ENCODE measurements at places on chromosomes 5 and 9. TPM values are rescaled to one million over a fixed set of nuclear protein-coding genes. Genes with fewer than 3 reads are reported as not detected.

DNA sequence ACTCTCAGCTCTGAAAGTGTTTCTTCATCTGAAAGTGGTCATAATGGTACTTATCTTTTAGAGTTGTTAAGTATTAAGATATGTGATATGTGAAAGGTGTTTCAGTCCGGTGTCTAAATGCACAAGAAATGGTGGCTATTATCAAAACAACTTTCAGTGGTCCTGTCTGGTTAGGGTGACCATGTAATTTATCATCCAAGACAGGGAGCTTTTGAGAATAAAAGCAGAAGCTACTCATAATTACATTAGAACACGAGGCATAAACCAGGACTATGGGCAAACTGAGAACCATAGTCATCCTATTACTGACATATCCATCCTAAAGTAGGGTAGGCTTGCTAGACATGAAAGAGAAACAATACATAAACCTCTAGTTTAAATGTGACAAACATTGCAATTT lies 418.1 kb upstream of the SEMA6A start:
- DNase-seq = no peak

- no peak for DNase-seq
Measured at GRCh38 chr9:114787781-114788498, 17.9 kb downstream of the TNFSF15 start.

- no peak for DNase-seq
Measured at GRCh38 chr5:64384765-64385164, 121.0 kb upstream of the RGS7BP start.

DNA sequence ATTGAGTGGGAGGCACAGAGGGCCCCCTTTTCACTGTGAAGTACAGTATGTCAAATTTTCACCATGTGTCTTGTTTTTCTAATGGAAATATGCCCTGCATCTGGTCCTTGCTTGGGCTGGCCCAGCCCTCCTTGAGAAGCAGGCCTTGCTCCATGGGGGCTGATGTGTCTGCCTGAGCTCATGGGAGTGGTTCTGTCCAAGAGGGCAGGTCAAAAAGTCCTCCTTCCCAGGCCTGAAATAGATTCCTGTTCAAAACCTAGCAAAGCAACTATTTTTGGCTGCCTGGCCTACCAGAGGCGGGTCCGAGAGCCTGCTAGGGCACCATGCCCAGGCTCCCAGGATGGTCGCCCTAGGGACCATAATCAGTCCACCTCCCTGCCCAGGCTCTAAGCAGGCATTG lies 40.5 kb upstream of the NEURL1B start:
- no peak for DNase-seq

DNA sequence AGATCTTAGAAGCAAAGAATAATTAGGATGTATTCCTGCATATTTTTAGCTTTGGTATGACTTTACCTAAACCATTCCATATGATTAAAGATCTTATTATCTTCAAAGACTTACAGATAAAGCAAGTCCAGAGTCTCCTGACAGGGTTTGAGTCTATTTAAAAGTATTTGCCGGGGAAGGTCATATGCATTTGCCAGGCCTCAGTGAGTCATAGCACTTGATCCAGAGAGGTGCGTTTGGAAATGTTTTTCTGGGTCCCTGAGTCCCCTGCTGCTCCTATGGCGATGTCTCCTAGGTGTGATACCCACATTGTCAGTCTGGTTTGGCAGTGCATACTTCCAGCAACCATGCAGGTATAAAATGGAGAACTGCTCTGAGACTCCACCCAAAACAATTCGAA lies 217.0 kb downstream of the FBXL7 start:
- no peak for DNase-seq

DNA sequence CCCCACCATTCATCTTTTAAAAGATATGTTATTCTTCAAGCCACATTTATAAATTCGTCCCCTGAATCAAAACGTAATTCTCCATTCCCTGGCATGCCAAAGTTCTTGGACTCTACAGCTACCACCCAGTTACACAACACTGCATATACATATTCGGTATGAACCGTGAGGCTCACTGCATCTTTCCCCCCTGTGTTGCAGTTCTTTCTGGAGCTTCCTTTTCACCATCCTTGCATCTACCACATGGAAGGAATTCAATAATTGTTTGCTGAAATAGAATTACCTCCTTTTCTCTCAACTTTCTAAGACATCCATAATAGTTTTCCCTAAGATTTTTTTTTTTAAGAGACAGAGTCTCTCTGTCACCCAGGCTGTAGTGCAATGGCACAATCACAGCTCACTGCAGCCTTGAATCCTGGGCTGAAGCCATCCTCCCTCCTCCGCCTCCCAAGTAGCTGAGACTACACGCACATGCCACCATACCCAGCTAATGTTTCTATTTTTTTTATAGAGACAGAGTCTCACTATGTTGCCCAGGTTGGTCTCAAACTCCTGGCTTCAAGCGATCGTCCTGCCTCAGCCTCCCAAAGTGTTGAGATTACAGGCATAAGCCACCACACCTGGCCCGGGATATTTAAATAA lies 3.3 kb downstream of the LPAR1 start:
- no peak for DNase-seq

DNA sequence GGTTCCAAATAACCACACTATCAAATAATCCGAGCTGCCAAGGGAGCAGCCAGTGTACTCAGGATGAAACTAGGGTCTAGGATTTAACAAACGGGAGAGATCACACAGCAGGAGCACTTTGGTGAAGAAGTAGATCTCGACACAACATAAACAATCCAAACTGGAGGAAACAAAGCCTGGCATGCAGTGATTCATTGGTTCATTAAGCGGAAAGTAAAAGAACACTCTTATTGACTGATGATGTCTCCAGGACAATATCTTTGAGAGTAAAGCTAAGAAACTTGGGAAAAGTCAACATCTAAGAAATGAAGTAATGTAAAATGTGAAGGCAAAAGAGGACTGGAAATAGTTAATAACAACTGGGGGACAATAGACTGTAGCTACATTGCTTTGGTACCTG lies 1478.3 kb upstream of the CDH9 start:
- no peak for DNase-seq

GRCh38 chr5:14810282-14810681 lies 61.3 kb downstream of the ANKH start:
- no peak for DNase-seq

DNA sequence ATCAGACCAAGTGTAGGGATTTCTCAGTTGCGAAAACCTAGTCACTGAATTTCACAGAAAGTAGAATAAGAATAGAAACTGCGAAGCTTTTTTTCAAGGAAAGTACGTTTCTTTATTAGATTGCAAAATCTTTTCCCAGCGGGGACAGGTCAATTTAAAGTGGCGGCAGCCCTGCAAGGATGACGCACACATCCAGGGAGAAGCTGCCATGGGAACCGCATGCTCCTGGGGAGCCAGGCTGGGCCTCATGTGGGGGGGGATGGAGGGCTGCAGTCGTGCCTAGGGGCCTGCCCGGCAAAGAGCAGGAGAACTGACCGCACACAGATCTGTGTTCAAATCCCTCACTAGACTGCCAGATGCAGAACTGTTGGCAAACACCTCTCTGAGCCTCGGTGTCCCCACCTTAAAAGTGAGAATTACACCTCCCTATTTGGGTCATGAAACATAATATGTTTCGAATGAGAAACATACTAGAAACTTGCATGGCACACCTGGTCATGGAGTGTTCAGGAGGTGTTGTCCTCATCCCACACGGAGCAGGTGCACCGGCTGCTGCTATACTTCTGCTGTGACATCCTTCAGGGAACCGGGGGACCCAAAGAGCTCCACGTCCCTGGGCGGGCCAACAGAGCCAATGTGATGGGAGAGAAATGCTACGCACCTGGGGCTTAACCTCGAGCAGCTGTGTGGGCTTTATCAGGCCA lies 127.8 kb upstream of the PHYKPL start:
- no peak for DNase-seq

GRCh38 chr9:114141553-114142402 lies 13.6 kb upstream of the COL27A1 start:
- no peak for DNase-seq

The CXCL14 gene
- not detected for total RNA-seq

- DNase-seq = no peak
Measured at GRCh38 chr5:181182651-181183050, 22.3 kb downstream of the TRIM7 start.

The IFNA21 gene
- not detected for total RNA-seq

DNA sequence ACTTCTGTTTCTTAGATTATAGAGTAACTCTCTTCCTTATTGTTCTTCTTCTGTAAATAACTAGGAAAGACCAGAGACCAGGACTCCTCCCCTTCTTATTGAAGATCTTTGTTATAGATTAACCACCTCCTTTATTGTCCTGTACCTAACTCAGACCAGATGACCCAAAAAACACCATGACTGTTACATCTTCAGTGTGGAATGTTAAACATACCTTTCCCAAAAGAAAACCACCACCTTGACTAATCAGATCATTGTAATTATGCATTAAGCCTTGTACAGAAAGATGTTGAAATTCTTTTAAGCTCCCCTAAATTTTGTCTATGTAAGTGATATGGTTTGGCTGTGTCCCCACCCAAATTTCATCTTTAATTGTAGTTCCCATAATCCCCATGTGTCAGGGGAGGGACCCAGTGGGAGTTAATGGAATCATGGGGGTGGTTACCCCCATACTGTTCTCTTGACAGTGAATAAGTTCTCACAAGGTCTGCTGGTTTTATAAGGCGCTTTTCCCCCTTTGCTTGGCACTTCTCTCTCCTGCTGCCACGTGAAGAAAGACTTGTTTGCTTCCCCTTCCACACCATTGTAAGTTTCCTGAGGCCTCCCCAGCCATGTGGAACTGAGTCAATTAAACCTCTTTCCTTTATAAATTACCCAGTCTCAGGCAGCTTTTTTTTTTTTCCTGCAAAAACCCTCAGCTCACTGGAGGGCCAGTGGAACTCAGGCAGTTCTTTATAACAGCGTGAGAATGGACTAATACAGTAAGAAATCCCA lies 26.3 kb downstream of the ARSB start:
- no peak for DNase-seq

- DNase-seq = no peak
Measured at GRCh38 chr5:66339896-66340295, 195.8 kb downstream of the SREK1 start.

GRCh38 chr9:72509053-72509452 lies 12.4 kb upstream of the TMC1 start:
- no peak for DNase-seq

DNA sequence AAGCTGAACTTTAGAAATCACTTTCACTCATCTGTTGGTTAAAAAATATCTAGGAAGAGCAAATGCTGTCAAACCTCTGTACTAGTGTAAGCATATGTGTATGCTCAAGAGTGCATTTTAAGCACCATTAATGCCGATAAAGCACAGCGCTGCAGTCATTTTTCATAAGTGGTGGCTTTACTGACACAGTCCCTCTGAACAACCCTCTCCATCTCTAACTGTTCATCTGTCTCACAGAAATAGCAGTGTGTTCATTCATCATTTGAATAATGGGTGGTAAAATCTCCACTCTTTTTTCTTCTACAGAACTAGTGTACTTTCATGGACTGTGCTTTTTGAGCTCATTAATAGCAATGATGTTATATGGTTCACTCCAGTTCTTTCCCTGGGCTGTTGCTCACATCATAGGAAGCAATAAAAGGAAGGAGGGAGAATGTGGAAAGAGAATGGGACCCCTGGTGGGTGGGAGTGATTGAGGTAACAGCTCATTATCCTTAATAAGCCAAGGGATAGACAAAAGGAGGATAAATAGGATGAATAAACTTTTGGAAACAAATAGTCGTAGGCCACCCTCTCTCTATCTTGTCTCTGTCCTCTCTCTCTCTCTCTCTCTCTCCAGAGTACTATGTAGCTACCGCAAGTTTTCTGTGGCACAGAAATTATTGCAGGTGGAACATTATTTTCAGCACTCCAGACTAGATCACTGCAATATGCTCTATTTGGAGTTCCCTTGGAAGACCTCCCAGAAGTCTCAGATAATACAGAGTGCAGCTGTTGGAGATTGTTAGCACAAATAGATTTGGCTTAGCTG lies 117.9 kb upstream of the PRDM9 start:
- no peak for DNase-seq

DNA sequence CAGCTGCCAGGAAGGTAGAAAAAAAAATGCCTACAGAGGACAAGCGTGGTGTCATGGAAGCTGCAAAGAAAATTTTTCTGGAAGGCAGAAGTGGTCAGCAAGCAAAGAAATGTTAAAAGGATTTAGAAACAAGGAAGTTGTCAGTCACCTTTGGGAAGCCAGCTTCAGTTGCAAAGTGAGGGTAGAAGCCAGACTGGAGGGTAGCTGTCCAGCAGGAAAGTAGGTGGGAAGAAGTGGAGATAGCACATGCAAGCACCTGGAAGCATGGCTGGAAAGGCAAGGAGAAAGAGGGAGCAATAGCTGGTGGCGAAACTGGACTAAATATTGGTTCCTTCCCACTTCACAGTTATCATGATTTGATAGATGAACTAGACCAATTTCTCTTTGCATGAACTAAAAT lies 54.3 kb downstream of the ADRB2 start:
- no peak for DNase-seq

DNA sequence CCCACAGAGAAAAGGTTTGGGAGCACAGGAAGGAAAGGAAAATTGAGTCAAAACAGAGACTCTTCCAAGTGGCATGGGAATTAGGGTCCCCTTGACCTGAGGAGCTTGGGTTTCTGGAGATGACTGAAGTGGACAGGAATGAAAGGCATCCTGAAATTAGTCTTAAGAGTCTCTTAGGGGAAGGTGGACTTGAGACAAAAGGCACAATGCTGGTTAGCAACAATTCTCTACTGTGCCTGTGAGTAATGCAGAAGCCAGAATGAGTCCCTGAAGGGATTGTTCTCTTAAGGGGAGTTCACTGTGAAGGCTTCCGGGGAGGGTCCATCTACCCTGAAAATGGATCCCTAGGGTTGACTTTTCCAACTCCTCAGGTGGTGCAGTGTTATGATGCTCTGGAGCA lies 58.4 kb upstream of the FOXE1 start:
- DNase-seq = no peak

The RPL12 gene
- 1,776 TPM for total RNA-seq

- DNase-seq = no peak
Measured at GRCh38 chr9:16426716-16427115, 443.8 kb downstream of the BNC2 start.

DNA sequence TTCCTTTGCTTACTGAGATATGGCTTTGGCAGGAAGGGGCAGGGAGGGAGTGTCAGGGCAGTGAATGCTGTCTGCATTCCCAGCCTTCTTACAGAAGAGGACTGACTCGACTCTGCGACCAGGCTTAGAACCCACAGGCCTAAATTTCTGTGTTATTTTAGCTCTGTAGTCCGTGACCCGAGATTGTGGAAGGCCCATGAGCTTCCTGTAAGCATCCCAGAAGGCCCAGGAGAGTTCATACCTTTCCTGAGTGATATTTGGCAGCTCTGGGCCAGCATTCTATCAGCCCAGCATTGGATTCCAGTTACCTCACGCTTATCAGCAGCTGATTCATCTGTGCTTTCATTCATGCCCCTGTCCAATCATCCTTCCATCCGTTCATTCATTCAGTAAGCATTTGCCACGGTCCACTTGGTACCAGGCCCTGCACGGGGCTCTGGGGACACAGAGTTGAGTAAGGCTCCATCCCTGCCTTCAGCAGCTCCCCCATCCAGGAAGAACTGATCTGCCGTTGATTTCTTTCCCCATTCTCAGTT lies 28.2 kb upstream of the RPL26L1 start:
- no peak for DNase-seq

DNA sequence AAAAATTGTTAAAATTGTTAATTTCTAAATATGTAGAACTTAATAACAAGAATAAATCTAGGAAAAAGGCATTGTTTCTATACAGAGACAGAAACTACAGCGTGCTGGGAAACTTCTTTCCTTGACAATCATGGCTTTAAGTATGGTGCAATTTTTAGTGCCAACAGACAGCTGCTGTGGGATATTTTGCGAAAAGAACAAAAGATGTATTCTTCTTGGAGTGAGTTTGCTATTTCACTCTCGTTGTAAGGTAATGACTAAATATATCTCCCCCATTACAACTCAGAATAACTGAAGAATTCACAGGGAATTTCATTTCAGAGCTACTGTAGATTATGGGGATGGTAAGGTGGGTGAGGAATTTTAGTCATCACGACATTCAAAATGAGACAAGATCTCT lies 2055.0 kb upstream of the ACO1 start:
- no peak for DNase-seq
